ENCODE measurements at places on chromosomes 4 and X. TPM values are rescaled to one million over a fixed set of nuclear protein-coding genes. Genes with fewer than 3 reads are reported as not detected.

The XAGE3 gene
- not detected for total RNA-seq

The SLIT2 gene
- 18.6 TPM for total RNA-seq

The CLRN2 gene
- not detected for total RNA-seq

The PNCK gene
- total RNA-seq: under 0.01 TPM

The DAPP1 gene
- total RNA-seq: not detected

The NXF2B gene
- not detected for total RNA-seq

The ANXA10 gene
- total RNA-seq: 62.9 TPM

The CLDN22 gene
- not detected for total RNA-seq

The LAS1L gene
- 13.2 TPM for total RNA-seq

The COL25A1 gene
- 0.19 TPM for total RNA-seq

The EDA gene
- 0.77 TPM for total RNA-seq

The EMCN gene
- total RNA-seq: 6.5 TPM

The FGF5 gene
- 23.8 TPM for total RNA-seq

The CLDN2 gene
- total RNA-seq: under 0.01 TPM

The SH3BP2 gene
- 7.9 TPM for total RNA-seq

The RIPPLY1 gene
- total RNA-seq: not detected

The MYOZ2 gene
- 2.1 TPM for total RNA-seq

The ESX1 gene
- total RNA-seq: not detected

The TMPRSS11E gene
- not detected for total RNA-seq

The PNMA6A gene
- 2.8 TPM for total RNA-seq

The OPN1LW gene
- total RNA-seq: not detected

The INTU gene
- total RNA-seq: 3.1 TPM

The FAT4 gene
- total RNA-seq: 11.6 TPM

The JADE3 gene
- total RNA-seq: 6.1 TPM

The ADH6 gene
- total RNA-seq: under 0.01 TPM

The TMPRSS11D gene
- not detected for total RNA-seq
